ENCODE measurements at places on chromosomes 2 and 18.

- DNase-seq, result no peak
Measured at GRCh38 chr18:6648581-6648980, 80.9 kb upstream of the ARHGAP28 start.

- DNase-seq, result no peak
Measured at GRCh38 chr2:127429844-127430425, 11.7 kb downstream of the PROC start.

DNA sequence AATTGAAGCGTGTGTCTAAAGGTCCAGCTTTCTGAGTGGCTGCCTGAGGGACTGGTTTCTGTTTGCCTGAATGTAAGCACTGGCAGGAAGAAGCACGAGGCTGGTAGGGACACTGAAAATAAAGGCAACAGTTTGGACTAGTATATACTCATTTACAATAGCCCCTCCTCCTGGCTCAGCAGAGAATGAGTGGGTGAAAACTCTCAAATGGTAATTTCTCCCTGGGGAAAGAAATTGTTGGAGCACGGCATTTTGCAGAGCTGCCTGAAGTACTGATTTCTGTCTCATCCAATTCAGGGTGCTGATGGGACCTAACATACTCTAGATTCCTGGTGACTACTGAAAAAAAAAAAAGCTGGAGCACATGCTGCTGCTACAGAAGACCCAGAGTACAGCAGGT is 17.3 kb upstream of the SPP2 start:
- DNase-seq, result no peak

DNA sequence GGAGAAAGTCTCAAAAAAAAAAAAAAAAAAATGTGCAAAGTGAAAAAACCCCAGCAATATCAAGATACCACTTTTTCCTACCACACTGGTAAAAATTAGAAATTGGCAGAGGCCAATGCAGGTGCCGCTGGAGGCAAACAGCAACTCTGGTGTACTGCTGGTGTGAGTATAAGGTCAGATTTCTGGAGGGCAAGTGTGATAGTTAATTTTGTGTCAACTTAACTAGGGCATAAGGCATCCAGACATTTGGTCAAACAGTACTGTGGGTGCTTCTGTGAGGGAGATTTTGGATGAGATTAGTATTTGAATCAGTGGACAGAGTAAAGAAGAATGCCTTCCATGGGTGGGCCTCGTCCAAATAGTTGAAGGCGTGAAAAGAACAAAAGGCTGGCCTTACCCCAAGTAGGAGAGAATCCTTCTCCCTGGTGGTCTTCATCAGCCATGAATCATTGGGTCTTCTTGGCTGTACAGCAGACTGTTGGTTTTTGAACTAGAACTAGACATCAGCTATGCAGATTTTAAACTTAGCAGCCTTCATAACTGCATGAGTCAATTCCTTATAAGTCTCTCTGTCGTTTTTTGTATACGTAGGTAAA is 52.8 kb upstream of the FHL2 start:
- no peak for DNase-seq

DNA sequence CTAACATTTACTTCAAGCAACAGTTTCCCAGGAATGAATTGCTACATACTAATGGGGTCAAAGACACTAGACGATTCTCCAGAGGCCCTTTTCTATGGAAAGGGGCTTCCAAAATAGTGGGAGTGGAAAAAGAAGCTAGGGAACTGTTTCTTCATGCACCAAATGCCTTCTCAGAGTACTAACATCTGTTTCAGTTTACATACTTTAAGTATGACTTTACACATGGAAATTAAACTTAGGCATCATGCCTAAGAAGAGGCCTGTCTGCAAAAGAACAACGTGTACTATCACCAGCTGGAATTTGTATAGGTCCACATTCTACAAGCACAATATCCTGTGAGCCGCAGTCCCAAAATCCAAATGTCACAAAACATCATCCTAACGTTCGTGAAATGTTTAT is 29.4 kb upstream of the WDR75 start:
- no peak for DNase-seq

DNA sequence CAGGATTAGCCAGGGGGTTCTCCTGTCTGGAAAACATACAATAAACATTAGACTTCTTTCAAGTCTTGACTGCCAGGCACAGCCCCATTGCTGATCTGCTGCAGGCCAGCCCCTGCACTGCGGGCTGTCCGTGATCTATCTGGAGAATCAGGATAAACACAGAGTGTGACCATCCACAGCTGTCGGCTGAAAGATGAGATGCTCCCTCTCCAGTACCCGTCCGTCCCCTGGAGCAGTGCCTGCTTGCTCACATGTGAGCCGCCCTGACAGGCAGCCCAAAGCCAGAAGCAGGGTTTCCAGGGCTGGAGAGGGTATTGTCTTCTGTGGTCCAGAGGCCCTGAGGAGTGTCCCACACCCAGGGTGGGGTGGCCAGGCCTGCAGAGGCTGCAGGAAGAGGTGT is 46.1 kb upstream of the FOSL2 start:
- DNase-seq, result no peak

GRCh38 chr2:64462940-64463700 is 9.2 kb downstream of the LGALSL start:
- no peak for DNase-seq

- no peak for DNase-seq
Measured at GRCh38 chr18:37487400-37487867, 78.2 kb downstream of the CELF4 start.

DNA sequence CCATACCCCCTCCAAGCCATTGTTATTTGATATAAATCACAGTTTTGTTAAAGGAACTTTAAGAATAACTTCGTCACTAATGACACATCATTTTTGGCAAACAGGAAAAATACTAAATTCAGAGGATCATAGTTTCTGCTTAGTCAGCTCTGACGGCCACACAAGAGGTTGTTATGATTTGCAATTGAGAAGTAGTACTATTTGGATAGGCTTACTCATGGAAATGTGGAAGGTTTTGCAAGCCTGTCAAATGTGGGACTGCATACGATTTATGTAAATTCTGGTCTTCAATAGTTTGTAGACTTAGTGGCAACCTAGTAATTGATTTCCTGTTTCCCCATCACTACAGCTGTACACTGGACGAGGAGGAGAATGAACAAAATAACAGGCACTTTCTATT is 108.1 kb downstream of the ARHGEF33 start:
- no peak for DNase-seq

DNA sequence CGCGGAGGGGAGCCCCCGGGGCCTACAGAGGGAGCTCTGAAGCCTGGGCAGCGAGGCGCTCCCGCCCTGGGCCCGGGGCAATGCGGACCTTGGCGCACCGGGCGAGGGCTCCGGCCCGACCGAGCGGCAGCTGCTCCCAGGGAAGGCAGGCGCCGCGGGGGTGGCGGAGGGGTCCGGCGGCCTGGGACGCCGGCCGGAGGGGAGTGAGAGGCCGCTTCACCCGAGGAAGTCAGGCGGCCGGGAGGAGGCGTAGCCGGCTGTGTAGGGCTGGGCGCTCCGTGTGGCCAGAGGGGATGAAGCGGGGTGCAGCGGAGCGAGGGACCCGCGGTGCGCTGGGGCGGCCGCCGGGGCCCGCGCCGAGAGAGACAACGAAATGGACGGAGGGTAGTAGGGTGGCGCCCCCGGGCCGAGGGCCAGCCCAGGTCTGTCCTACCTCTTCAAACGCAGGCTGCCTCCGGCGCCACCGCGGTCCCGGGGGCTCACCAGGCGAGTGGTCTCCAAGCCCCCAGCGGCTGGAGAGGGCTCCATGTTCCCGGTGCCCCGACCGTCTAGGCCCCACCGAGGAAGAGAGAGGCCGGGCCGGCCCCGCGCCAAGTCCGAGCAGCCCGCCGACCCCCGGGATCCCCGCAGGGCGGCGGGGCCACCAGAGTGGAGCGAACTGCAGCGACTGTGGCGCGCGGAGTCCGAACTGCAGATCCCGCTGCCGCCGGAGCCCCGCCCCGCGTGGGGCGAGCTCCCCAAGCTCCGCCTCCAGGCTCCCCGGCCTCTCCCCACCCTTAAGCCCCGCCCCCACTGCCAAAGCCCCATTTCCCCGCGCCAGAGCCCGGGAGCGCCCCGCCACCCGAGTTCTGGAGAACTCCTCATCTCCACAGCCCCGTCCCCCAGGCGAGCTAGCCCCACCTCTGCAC is at the start of gene SLC30A3:
Gene SLC30A3 (minus strand): TSS at position 669 of the 908 bp plus-strand sequence. CDS start 141 bp downstream, at position 528.
- DNase-seq, result peak; percentile 78

Measured in erythroblast (primary cell).